Naive B cell (primary cell): ENCODE measurements at places on chromosomes 1 and 21. TPM values are rescaled to one million over a fixed set of nuclear protein-coding genes. Genes with fewer than 3 reads are reported as not detected.

- no peak for DNase-seq
These were observed 3.7 kb upstream of the IBA57 start for GRCh38 chr1:228161866-228162265.

DNA sequence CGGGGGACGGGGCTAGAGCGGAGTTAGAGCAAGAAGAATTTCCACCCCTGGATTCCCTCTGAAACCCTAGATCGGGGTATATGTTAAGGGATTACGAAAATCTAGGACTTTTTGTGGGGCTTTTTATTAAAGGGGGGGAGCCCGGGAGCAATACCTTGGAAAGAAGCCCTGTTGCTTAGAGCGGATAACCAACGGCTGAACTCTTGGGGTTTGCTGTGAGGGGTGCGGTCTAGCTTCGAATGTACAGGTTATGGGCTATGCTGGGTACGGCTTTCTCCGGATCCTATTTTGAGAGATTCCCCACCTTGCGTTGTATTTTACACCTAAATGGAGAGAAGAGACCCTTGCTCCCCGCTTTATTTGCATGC is 626 bp downstream of the DYRK3 start:
- DNase-seq, result peak; percentile 16

- no peak for DNase-seq
These were observed 487.6 kb upstream of the CAMK1G start for GRCh38 chr1:209095627-209096595.

DNA sequence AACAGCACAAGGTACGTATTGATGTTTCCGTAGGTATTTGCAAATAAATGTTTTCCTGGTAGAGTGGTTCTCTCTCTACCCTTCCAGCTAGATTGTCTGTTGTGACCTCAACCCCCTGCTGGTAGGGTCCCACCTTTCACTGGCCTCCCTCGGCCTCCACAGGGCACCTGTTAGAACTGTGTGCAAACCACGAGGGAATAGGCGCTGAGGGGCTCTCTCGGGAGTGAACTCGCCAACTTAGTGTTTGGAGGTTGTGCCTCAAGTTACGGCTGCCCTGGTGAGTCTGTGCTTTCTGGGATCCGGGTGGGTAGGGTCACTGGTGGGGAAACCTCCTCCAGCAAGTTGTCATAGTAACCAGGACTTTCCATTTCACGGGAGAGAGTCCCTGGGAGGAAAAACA is 204.7 kb upstream of the EDN2 start:
- no peak for DNase-seq

GRCh38 chr21:41764558-41765419 is 2.1 kb downstream of the RIPK4 start:
- no peak for DNase-seq

- DNase-seq, result no peak
These were observed 16.0 kb downstream of the DNAJC16 start for GRCh38 chr1:15542388-15543250.

GRCh38 chr1:244713332-244713731 is 60.4 kb downstream of the DESI2 start:
- DNase-seq, result no peak

DNA sequence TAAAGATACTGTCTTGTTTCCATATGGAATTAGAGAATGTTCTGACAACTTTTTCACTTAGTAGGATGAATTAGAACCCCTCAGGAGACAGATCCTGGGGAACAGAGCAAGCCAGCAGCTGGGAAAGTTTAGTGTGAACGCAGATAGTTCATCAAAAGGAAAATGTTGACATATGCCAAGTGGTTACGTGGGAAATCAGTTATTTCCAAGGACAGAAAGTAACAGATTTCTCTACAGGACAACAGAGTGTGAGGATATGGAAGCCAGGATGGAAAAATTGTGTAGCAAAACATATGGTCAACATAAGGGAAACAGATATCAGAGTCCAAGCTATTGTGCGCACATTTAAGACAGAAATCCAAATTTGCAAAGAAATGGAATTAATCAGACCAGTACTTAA is 419.5 kb downstream of the LRRIQ3 start:
- DNase-seq, result no peak

DNA sequence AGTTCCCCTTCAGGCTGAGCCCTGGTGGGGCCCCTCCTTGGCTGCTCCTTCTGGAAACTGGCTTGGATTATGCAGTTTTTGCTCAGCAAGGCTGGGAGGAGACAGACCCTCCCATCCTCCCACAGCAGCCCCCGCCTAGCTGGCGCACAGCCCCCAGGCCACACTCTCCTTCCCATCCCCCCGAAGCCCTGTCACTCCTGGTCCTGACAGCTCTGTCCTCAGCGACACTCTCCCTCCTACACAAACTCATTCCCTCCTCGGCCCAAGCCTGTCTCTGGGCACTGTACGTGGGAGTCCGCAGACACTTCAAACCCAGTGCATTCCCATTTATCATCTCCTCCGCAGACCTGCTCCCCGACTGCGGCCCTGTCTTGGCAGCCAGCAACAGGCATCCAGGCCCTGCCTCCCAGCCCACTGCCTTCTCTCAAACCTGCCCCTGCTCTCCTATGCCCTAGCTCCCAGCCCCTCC is 25.0 kb upstream of the EPHB2 start:
- DNase-seq, result no peak

DNA sequence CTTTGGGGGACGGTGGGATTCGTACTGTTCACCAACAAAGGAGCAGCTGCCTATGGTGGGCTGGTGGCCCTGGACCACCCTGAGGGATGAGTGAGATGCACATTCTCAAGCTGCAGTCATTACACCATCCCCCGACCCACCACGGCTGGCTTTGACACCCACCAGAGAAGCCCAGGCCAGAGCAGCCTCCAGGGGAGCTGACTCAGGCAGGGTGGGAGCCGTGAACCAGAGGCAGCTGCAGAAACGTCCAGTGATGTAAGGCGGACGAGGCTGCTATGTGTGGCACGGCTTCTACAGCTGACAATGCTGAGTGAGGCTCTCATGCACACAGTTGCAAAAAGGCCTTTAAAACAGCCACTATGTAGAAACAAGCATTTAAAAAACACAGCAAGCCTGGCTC is 40.1 kb downstream of the CHAF1B start:
- no peak for DNase-seq

DNA sequence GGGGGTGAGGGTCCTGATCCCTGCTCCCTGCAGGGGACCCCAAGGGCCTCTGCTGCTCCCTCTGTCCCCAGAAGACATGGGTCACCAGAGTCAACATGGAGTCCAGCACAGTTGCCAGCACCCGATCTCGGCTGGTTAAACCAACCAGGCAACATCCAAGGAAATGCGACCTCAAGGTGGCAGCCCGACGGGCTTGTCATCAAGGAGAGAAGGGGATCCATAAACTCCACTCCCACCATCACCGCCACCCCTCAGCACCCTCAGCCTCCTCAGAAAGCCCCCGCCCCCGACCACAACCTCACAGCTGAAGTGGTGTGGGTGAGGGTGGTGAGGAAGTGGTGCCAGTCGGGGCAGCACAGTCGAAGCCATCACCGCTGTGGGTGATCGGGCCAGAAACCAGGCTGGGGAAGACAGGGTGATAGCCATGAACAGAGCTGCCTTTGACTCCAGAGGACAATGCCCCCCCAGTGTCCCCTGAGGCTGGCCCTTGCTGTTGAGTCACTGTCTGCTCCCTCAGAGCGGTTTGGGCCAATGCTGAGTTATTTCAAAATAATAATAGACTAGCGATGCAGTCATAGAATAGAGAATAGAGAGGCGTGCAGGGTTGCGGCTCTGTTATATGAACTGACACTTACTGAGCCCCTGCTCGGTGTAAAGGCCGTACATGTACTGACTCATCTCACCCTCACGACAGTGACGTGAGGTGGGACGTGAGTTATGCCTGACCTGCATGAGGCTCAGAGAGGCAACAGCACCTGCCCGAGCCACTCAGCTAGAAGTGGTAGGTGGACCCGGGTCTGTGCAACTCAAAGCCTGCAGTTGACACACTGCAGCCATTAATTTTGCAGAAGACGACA is 88.7 kb upstream of the IFFO2 start:
- DNase-seq, result no peak

- no peak for DNase-seq
These were observed 657.4 kb downstream of the AJAP1 start for GRCh38 chr1:5311634-5312292.

GRCh38 chr1:171081763-171082201 is 8.9 kb upstream of the FMO3 start:
- DNase-seq, result no peak

GRCh38 chr1:202186327-202186726 is 7.3 kb upstream of the LGR6 start:
- no peak for DNase-seq

DNA sequence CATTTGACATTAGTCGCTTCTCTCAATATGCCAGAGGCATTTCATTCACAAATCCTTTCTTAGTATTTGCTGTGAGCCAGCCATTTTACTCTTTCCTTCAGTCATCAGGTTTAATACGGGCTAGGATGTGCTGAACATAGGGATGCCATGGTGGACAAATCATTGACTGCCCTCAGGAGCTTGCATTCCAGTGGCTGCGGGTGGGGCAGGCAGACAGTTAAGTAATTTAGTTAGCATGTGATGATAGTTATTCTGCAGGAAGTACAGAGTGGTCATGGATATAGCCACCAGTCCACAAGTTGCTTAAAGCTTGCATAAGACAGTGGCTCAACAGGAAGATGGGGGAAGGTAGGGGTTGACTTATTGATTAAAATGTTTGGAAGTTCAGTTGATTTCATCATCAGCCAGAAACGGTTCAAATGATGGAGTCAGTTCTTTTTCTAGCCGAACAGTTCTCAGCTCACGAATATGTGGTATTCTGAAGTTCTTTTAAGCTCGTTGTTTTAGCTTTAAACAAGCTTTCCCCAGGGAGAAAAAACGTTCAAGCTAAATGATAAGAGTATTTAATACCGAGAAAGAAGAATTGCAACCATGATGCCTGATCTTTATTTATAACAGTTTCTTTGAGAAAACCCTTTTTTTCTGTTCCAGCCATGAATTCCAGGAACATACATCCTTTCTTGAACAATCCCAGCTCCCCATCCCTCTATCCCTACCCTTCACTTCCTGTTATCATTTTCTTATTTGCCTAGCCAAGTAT is 1.4 kb downstream of the SLC22A15 start:
- no peak for DNase-seq

DNA sequence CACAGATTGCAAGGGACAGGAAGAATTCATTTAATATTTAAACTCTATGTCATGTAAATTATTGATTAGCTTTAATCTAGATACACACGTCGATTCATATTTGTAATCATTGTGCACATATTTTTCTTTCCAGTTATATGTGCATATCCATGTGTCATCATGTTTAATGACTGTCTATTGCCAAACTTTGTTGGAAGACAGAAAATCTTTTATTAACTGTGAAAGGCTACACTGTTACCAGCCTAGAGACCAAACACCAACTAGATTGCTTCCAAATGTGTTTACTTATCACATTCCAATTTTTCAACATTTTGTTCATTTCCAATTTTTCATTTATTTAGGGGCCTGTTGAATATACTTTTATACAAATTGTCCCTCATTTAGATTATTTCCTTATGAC is 43.2 kb upstream of the CACHD1 start:
- no peak for DNase-seq

DNA sequence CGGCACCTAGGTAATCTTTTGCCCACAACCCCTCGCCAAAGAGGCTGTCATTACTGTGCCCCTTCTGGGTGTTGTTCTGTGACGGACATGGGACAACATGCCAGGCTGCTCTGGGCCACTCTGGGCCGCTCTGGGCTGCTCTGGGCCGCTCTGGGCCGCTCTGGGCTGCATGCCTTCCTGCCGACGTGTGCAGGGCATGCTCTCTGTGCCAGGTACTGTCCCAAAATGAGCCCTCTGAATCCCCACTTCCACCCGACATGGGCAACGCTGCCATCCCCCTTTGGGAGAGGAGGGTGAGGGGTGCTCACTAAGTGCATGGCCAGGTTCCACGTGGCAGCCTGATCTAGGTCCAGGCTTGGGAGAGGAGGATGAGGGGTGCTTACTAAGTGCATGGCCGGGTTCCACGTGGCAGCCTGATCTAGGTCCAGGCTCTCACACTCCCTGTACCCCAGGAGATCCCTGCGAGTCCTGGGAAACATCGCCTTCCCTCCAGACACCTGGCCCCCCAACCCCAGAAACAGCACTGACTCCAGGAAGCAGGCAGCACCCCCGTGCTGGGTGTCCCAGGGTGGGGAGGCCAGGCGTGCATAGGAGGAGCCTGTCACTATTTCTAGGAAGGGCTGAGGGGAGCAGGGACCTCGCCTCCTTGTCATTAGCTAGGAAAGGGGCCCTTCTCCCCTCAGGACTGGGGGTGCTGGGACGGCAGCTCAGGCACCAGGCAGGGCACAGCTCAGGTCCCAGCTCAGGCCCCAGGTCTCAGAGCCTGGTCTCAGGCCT is 16.5 kb downstream of the TTC34 start:
- DNase-seq, result no peak

DNA sequence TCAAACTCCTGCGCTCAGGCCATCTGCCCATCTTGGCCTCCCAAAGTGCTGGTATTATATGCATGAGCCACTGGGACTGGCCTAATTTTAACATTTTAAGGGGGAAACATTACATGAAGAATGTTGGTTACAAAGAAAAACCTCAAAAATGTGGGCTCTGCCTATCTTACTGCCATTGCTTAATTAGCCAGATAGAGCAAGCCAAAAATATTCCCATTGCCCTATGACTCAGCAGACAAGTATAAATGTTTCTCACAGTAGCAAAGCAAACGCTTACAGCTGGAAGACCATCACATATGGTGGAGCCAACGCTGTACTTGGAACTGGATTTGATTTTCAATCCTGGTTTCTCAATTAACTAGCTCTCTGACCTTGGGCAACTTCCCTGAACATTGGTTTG is 502.0 kb downstream of the SMYD3 start:
- DNase-seq, result no peak

DNA sequence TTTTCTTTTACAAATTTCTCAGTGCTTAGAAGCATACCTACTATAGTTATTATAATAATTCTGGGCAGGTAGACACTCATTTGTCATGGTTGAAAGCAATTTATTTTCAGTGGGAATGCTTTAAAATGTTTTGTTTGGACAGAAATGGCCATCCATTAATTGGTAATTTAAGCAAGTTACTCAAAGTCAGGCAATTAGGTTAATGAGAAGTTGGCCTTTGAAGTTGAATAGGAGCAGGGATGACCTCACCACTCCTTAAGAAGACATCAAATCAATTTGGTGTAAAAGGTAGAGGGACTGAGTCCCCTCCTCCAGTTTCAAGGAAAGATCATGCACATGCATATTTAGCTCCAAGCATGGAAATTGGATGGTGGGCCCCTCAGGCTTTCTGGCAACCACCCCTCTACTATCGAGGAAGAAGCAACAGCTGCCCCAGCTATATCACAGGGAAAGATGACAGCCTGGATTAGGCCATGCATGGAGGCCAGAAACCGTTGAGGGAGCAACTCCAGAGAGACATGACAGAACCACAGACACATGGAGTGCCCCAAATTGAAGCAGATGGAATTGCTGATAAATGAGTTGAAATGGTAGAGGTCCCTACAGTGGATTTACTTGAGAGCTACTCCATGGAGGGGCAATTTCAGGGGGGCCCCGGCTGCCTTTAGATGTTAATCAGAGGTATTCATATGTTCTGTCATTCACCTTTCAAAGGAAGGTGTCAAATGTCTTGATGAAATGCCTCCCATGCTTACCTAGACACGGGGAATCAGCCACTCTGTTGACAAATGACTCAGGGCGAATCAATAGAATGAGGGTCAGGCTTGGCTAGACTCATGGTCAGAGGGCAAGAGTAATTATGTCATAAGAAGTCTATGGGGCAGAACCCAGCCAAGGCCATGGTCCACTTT is 26.7 kb downstream of the HLX start:
- no peak for DNase-seq

EPHA10 gene
- polyA plus RNA-seq, result not detected

PAFAH2 gene
- polyA plus RNA-seq, result 9.2 TPM

DISC1 gene
- 1.4 TPM for polyA plus RNA-seq

MSH4 gene
- not detected for polyA plus RNA-seq

HES4 gene
- polyA plus RNA-seq, result 0.45 TPM

AADACL3 gene
- not detected for polyA plus RNA-seq

SIM2 gene
- 0.05 TPM for polyA plus RNA-seq

CFHR4 gene
- polyA plus RNA-seq, result not detected
